Omental fat pad (tissue), 4 donors: ENCODE measurements at places on chromosomes 2 and 18. TPM values are rescaled to one million over a fixed set of nuclear protein-coding genes. Genes with fewer than 3 reads are reported as not detected.

DNA sequence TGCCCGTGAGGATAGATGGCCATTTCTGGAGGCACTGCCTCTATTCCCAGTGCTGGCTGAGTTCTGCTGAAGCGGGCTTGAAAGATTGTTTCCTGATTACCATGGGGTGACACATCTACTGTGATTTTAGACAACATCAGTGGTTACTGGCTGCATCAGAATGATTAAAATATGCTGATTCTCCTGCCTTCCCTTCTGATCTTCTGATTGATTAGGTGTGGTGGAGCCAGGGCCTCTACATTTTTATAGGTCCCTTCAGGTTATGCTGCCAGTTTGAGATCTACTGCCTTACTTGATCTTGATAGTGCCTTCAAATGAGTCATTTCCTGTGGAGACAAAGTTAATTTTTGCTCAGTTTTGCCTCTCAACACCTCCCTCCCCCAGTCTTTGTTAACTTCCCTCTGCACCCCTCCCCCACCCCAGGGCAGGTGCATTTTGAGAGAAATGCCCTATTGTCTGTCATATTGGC is 31.6 kb upstream of the SNORC start:
- no peak for DNase-seq

Gene GCG
- not detected for total RNA-seq

Gene C2orf78
- not detected for total RNA-seq

- DNase-seq: no peak
Measured at GRCh38 chr2:136251197-136251884, 133.4 kb upstream of the CXCR4 start.

- DNase-seq: no peak
Measured at GRCh38 chr2:143994961-143995360, 525.0 kb downstream of the ZEB2 start.

DNA sequence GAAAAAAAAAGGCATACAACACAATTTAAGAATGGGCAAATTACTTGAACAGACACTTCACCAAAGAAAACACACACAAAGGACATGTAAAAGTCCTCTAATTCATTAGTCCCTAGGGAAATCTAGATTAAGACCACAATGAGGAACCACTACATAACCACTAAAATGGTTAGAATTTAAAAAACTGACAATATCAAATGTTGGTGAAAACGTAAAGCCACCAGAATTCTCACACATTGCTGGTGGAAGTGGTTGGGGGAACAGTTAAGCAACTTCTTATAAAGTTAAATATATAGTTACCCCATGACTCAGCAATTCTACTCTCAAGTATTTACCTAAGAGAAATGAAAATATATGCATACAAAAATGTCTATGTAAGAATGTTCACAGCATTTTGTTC is 11.8 kb downstream of the RTN4 start:
- DNase-seq: no peak

DNA sequence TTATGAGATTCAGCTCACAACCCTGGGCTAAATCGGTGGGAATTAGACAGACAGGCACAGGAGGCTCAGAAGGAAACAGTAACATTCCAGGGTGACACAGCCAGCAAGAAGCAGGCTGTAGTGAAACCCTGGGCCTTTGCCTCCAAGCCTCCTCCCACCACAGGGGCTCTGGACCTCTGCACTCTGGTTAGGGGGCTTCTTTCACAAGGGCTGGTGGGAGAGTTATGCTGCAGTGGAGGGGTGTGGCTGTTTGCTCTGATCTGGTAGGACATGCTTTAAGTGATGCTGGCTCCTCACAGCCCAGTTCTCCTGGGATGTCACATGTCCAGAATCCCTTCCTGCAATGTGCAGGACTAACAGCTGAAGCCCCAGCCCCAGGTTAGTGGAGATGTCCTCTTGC is 109.9 kb downstream of the TGFA start:
- no peak for DNase-seq

- no peak for DNase-seq
Measured at GRCh38 chr2:20371323-20372025, 20.8 kb upstream of the PUM2 start.

DNA sequence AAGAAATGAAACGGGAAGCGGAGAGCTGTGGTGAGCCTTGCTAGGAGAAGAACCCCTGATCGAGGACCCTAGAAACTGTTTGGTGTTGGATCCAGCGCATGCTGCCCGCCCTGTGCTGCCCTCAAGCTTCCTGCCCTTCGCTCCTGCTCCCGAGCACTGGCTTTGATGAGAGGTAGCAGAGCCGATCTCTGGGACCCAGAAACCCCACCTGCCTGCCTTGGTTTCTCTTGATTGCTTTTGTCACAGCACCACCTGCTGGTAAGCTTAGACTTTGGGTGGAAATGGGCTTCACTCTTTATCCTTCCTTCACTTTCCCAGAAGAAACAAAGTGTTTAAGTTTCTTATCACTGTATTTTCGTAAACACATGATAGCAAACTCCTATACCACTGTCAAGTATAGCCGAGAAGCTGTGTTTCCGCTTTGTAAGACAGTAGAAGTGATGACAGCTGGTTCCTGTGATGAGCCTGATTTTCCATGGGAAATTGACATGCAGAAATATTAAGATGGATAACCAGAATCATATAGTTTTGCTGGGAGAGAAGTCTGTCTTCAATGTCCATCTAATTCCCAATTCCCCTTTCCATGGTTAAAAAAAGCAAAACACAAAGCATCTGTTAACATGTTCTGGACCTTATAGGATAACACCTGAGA is 267.4 kb downstream of the PHLPP1 start:
- no peak for DNase-seq

DNA sequence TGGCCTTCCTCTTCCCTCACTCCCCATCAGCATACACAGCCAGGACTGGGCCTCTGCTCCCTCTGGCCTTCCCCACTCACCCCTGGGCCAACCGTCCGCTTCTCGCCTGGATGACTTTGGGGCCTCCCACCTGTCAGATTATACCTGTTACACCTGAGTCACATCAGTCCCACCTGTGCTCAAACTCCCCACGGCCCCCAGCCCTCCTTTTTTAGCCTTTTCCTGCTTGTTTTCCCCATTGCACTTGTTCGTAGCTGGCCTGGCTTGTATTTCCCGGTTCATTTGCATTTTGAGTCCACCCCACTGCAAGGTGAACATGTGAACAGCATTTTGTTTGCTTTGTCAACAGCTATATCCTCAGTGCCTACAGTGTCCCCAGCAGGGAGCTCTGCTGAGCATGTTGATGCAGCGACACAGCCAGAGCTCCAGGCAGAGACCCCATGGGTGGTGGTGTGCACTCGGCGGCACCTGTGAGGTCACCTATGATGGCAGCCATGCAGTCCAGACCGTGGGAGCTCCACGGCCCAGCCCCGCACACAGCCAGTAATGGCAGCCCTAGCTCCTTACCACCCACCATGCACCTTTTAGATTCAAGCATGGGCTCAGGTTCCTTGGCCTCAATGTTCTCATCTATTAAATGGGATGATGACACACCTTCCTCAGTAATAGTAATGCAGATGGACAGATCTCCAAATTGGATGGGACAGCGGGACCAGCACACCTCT is 276.4 kb upstream of the HS6ST1 start:
- no peak for DNase-seq

GRCh38 chr2:127410871-127411652 is 7.2 kb upstream of the PROC start:
- DNase-seq: no peak

DNA sequence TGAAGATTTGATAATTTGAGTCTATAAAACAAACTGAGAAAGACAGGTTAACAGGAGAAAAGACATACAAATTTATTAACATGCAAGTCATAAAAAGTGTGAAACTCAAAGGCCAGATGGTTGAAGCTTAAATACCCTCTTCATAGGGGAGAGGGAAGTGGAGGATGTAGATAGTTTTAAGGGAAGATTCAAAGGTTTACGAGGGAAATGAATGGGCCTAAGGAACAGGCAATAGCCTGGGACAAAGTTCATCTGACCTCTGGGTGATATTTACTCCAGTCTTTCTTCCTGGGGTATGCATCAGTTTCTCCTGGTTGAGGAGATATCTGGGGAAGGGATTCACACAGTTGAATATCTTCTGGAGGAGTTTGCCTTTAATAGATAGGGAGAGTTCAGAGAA is 215.0 kb upstream of the SP5 start:
- no peak for DNase-seq

Gene MFSD2B
- total RNA-seq: not detected

Gene CROCC2
- total RNA-seq: 0.12 TPM

Gene TFCP2L1
- total RNA-seq: 5.8 TPM

- no peak for DNase-seq
Measured at GRCh38 chr2:25255745-25256487, 85.8 kb downstream of the DNMT3A start.

GRCh38 chr2:16167870-16168426 is 227.6 kb downstream of the MYCN start:
- no peak for DNase-seq

Gene ADD2
- 3.2 TPM for total RNA-seq

DNA sequence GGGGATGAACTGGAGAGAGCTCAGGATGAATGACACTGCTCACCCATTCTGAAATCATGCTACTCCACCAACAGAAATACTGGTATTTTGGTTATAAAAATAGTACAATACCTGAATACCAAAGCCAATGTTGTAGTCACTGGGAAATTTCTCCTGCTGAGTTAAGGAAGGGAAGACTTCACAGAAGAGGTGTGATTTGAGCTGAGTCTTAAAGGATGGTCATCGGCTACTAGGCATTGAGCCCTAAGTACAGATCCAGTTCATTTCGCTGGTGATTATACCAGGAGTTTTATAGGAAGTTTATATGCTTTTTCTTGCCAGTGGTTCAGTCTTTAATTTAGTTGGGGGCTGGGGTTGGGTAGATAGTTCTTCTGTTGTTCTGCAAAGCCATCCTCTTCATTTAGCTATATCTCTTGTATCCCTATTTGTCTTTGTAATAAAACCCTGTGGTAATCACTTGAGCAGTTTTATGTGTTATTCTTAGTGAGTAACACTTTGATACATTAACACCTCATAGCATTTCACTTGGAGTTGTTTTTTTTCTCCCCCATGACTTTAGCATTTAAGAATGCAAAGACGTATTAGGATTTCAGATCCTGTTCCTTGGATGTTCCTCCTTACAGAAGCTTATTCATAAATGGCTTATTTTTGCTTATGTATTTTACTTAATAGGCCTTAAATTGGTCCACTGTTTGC is 239.9 kb upstream of the FOSL2 start:
- no peak for DNase-seq

- no peak for DNase-seq
Measured at GRCh38 chr18:35005963-35006577, 35.1 kb upstream of the MAPRE2 start.

DNA sequence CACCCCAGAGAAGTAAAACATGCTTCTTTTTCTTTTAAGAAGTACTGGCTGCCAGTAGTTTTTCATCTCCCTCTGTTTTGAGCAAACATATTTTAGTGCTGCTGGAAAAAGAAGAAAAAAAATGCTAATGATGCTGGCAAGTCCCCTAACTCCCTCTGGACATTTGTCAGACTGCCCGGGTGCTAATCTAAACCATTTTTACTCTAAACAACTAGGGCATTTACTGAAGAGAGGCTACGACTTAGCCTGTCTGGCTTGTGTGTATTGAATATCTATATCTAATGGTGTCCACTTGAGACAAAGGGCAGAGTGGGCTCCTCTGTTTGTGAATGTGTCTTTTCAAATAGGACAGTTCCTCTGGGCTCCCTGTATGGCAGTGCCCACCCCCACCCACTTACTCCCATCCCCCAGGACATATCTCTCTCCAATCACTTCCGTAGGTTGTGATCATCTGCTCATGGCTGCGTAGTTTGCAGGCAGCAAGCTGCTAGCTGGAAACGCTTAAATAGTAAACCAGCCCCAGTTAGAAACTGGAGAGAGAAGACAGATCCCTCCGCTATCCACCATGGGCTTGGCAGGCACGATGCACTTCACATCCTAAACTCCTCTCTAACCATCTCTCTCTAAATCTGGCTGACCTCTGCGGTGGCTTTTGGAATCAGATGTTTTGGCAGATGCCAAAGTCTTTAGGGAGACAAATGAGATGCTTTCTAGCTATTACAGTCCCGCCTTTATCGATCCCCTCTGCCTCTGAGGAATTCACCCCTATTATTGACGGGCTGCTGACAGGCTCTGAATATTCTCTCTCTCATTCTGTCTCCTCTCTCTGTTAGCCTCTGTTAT is 58.3 kb downstream of the DOCK10 start:
- no peak for DNase-seq

Gene SULT1C2
- not detected for total RNA-seq

Gene CCDC141
- total RNA-seq: 13.8 TPM

DNA sequence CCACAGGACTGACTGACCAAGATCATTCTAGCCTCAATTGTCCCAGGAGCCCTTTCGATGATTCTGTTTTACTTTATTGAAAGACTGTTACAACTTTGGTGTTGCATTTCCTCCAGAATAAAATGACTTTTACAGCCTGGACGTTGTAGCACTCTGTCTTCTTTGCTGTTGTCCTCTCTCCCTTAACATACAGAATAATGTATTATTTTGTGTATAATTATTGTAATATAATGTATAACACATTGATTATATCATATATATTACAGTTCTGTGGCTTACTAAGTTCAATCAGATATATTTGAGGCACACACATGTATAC is 380 bp upstream of the FANCL start:
- DNase-seq: no peak

Gene RUFY4
- 0.60 TPM for total RNA-seq

DNA sequence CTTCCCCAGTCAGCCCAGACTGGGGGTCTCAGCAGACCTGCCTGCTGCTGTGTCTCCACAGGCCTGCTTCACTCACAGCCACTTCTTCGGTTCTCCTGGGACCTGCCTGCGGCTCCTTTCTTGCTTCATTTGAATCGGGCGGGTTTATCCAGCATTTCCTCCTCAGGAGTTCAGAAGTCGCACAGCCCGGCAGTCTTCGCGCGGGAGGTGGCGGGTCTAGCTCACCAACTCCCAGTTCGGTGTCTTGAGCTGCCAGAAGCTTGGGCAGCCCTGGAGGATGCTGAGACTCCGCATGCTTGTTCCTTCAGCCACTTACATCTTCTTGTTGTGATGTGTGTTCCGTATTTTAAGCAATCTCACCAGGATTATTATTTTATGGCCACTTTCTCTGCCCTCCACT is 10.8 kb downstream of the D2HGDH start:
- no peak for DNase-seq

- no peak for DNase-seq
Measured at GRCh38 chr2:174659069-174659900, 61.7 kb upstream of the WIPF1 start.
